Stimulated activated CD4-positive, alpha-beta T cell treated with anti-CD3 and anti-CD28 coated beads, Interleukin-1b, Interleukin-23, amount 100 ng/mL, for 24 hours (primary cell): ENCODE measurements at places on chromosomes 5 and 9.

GRCh38 chr9:136711751-136712689 is at the start of gene DIPK1B:
DIPK1B (plus strand) TSS chr9:136712572; CDS start chr9:136712666, 94 bp downstream.
- DNase-seq, result no peak

DNA sequence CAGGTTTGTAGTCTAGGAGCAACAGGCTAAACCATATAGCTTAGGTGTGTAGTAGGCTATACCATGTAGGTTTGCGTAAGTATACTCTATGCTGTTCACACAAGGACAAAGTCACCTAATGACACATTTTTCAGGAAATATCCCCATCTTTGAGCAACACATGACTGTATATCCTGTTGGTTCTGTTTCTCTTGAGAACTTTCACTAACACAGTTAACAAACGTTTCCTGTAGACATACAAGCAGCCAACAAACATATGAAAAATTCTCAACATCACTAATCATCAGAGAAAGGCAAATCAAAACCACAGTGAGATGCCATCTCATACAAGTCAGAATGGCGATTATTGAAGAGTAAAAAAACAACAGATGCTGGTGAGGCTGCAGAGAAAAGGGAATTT is 68.2 kb downstream of the NR2F1-AS1 start:
- DNase-seq, result no peak

DNA sequence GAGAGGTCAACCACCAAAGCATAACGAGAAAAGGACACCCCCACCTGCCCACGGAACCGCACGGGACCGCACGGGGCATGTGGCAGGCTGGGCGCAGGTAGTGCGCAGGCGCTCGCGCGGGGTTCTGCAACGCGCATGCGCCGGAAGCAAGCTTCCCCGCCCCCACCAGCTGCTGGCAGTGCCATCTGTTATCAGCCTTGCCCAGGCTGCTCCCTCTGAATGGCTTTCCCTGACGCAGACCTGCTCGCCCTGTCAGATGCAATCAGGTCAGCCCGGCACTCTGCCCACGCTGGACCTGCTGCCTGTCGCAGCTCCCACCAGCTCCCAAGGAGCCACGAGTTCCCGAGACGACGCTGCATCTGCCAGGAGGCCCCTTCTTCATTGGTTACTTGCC is 22.8 kb downstream of the PTCH1 start:
- no peak for DNase-seq

DNA sequence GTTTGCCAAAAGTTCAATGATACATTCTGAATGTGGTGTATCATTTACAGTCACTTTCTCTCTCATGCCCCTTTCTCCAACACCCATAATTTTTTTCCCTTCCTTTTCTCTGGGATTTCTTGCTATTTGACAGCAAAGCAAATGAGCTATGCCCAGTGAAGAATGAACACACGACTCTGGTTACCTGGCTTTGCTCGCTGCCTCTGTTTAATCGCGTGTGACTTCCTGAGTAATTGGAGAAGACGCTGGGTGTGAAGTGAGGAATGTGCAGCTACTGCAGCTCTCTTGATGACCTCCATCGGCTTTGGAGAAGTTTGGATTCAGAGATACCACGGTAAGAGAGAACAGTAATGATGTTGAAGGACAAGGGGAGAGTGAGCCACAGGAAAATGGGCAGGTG is 651.8 kb downstream of the KIF4B start:
- no peak for DNase-seq

- DNase-seq, result no peak
These were observed 67.9 kb upstream of the PRR16 start for GRCh38 chr5:120396186-120396585.

- no peak for DNase-seq
These were observed 31.4 kb downstream of the TLX3 start for GRCh38 chr5:171340491-171340890.

- no peak for DNase-seq
These were observed 98.9 kb downstream of the CSNK1G3 start for GRCh38 chr5:123610665-123611405.

DNA sequence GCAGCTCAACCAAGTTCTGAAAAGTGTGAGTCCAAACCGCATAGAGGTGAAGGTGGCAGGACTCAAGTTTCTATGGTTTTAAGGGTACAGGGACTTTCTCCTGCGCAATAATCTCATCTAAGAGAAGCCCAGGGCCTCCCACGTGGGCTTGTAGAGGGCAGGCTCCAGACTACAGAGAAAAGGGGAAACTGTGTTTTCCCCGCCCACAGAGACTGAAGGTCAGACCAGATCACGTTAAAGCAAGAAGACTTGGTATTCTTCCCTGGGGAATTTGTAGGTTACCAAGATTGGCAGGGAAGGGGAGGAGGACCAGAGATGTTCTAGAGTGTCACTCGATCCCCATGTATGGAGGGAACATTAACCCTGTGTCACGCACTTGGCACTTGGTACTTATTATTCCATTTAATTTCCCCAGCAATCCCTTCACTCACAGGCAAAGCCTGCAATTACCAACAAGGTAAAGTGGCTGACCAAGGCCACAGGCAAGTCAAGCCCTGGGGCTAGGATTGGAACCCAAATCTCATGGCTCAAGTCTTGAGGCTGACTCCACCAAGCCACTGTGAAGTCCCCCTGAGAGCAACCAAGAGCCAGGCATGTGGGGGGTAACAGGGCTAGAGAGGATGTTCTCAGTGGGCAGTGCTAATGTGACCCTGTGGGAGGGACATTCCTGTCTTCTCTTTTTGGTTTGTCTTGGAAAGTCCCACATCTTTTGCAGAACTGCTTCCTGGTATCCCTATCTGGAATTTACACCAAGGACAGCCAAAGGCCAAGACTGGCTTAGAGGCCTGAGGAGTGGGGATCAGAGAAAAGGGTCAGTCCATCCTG is 18.3 kb upstream of the NEK6 start:
- no peak for DNase-seq

- DNase-seq, result no peak
These were observed 11.6 kb upstream of the TYRP1 start for GRCh38 chr9:12681620-12682019.

DNA sequence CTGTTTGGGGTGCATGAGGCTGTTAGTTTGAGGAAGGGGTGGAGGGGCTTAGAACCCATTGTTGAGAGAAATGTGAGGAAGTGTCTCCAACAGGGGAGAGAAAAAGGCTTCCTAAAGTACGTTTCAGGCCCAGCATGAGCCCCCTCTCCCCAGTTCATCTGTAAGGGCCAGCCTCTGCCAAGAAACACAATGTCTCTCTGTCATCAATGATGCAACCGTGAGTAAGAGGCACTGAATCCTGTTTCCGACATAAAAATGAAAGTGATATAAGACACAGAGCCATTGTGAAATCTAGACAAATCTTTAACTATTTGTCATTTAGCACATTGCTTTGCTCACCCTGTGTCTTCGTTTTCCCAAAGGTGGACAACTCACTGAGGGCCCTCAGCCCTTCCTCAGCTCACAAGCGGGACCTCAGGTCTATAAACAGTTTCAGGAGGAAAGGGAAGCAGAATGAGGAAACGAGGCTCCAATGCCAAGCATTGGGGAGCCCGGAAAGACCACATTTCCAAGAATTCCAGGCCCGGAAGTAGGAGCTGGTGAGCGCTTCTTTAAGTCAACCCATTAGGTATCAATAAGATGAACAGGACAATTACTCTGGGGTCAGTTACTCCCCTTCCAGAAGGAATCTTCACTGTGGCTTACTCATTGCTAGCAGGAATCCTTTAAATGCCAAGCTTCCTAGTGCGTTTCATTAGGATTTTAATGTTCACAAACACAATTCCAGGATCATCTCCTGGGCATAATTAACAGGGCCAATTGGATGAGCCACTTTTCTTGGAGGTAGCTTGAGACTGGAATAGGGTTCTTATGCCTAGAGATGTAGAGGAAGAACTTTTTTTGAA is 59.0 kb upstream of the KLF4 start:
- no peak for DNase-seq

DNA sequence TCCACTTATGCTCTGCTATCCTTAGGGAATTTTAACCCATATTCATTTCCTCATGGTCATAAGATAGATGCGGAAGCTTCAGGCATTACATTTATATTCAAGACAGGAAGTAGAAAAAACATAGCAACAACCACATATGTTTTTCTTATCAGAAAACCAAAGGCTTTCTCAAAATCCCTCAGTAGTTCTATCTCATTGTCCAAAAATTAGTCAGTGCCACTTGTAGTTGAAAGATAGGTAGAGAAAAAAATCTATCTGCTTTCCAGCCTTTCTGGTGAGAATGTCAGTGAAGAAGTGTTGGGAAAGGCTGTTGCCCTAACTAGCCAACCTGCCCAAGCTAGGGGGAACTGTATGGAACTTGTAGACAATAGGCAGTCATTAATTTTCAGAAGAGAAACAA is 23.5 kb upstream of the MOCS2 start:
- DNase-seq, result no peak
